Stimulated activated CD4-positive, alpha-beta T cell treated with anti-CD3 and anti-CD28 coated beads, TNF-alpha, amount 100 ng/mL, for 1 hour (primary cell): ENCODE measurements at places on chromosomes 2 and 18.

- no peak for DNase-seq
Measured at GRCh38 chr18:9726936-9727335, 18.8 kb downstream of the RAB31 start.

DNA sequence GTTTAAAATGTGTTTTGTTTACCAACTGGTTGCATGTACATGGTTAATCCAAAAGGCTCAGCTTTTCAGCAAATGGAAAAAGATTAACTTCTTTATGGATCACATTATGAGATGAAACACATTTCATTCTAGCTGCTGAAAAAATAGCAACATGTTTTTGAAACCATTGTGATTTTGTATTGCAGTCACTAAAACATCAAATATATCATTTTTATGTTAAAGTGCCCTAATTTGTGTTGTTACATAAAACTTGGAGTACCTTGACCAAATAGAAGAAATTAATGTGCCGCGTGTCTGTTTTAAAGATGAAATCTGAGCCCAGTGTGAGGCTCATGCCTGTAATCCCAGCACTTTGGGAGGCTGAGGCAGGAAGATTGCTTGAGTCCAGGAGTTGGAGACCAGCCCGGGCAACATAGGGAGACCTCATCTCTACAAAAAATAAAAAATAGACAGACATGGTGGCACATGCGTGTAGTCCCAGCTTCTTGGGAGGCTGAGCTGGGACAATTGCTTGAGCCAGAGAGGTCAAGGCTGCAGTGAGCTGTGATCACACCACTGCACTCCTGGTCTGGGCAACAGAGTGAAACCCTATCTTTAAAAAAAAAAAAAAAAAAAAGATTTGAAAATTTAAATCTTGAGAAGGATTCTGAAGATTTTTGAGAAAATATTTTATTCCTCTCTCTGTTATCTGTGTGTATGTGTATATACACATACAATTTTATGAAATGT lies 96.6 kb downstream of the FMNL2 start:
- no peak for DNase-seq

GRCh38 chr2:208545403-208546042 lies 138.9 kb downstream of the PTH2R start:
- no peak for DNase-seq

GRCh38 chr2:238505892-238506280 lies 79.2 kb downstream of the ASB1 start:
- DNase-seq, result no peak

GRCh38 chr18:10424585-10425307 lies 29.7 kb upstream of the APCDD1 start:
- no peak for DNase-seq

DNA sequence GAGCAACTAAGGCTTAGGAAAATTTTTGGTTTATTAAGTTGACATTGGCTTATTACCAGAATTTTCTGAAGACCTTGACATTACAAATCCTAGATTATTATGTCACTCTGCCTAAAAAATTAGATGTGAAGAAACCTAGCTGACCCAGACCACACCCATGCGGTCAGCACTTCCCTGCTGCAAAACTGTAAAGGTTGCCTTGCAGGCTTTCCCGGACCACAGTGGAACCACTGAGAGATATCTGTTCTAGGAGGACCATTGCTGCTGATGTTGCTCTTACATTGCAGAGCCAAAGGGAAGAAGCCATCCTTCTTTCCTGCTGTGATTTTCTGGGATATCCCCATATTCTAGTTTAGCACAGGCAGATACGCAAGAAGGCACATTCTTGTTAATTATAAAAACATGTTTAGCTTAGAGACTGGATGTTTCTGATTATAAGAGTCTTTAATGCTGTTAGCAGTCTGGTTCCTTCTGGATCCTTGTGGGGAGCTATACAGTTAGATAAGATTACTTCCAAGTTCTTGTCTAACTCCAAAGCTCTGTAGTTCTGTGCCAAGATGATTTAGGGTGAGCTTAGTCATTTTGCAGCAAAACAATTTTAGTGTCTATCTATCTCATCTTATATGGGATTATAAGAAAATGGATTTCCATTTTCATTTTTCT lies 70.2 kb downstream of the AOX1 start:
- no peak for DNase-seq

DNA sequence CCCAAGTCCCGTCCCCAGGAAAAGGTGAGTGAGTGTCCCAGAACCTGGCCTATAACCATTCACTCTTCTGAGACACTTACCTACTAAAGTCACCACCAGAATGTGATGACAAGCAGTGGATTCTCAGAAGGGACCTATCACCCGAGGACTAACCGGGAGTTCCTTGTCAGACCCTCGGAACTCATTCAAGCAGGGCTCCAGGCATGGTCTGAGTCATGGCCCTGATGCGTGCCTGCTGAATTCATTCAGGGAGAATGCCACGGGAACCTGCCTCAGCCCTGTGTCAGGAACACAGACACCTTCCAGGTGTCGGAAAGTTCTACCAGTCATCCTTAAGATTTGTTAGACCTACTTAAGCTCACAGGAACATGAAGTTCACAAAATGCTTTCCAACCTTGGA lies 29.8 kb downstream of the ALPK2 start:
- no peak for DNase-seq

- DNase-seq, result no peak
Measured at GRCh38 chr2:108933691-108934117, 55.3 kb downstream of the EDAR start.

DNA sequence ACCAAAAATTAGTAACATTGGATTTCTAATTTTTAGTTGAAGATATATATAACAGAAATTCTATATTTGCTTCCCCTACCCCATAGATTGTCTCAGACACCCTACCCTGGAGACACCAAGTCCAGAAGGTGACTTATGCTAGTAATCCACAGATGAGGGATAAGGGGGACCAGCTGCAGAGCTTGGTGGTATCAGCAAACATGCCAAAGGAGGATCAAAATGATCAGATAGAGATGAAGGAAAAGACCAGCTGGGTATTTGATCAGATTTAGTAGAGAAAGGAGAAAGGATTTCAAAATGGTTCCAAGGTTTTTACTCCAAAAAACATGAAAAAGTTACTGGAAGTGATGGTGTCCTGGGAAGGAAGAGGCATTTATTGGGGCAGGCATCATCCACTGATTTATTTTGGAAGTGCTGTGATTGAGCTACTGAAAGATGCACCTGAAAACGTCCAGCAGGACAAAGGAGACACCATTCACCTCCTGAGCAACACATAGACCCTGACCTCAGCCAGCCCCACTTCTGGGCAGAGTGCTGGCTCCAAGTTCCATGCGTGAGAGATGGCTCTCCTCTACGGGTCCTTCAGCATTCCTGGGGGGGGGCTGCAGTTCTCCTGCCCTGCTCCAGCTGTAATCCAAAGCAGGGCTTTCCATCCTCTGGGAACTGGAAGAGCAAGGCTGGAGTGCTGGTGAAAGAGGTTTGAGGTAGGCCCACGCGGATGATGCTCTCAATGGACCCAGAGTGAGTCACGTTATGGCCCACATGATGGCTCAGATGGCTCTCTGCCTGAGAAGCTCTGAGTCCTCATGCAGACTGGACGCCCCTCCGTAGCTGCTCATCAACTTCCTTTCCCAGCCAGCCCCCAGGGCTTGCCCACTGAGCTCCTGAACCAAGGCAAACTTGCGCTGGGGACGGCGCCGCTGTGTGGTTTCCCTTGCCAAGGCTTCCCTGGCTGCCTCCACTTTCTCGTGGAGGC lies 3.7 kb upstream of the LRRFIP1 start:
- DNase-seq, result no peak

DNA sequence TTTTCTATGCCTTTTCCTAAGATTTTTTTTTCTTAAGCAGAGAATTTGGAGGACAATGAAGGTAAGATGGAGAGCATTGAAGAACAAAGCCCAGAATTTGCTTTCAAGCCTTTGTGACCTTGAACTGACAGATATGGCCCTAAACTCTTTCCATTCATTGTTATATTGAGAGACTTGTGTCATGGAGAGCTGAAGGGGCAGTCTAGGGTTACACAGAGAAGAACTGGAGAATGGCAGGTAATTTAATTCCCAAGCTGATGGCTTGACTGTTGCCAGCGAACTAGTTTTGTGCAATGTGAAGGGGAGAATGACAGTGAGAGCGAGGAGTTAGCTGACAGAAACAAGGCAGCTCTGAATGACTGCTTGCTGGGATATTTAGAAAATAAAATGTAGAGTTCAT lies 1344.2 kb downstream of the LRP1B start:
- DNase-seq, result no peak

GRCh38 chr18:8322486-8322885 lies 286.8 kb upstream of the RAB12 start:
- no peak for DNase-seq

- DNase-seq, result no peak
Measured at GRCh38 chr2:219722276-219722879, 94.9 kb downstream of the SLC4A3 start.

DNA sequence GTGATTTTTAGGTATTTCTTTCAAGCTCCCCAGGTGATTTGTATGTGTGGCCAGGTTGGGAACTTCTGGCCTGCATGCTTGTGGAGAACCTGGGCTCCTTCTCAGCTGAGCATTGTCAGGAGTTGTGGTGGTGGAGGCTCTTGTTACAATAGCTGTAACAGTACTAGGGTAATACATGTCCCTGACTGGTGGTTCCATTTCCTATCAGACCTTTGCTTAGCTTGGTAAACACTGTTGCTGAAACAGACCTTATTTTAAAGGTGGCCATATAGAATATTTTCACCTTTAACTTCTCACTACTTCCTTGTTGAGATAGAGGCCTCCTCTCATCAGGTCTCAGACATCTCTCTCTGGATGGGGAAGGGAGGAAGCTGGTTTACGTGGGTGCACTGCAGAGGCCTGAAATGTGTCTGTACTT lies 79.2 kb downstream of the SETBP1 start:
- no peak for DNase-seq

DNA sequence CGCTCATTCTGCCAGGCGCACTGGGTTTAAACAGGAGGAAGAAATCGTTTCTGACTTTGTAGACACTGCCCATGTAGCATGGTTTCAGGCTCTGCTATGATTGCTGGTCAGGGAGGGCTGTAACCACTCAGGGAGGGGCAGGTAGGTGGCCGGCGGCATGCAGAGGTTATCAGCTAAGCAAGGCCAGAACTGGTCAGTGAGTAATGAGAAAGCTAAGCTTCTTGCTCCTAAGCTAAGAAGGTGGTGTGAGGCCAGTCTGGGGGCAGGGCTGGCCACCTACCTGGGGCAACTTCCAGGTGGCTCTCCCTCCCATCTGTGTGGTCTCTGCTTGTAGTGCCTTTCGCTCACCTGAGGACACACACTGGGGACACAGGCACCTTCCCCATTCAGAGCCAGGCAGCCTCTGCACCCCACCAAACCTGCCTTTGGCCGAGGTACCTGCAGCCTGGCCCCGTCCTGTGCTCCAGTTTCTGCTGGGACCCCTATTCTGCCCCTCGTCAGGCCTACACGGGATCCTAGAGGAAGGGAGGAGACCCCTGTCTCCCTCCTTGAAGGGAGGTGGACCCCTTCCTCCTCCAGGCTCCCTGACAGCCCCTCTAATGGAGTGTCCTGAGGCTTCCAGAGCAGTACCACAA lies 195.9 kb downstream of the SEPTIN10 start:
- DNase-seq, result no peak

GRCh38 chr18:2912357-2913299 lies 65.8 kb downstream of the EMILIN2 start:
- DNase-seq, result no peak

DNA sequence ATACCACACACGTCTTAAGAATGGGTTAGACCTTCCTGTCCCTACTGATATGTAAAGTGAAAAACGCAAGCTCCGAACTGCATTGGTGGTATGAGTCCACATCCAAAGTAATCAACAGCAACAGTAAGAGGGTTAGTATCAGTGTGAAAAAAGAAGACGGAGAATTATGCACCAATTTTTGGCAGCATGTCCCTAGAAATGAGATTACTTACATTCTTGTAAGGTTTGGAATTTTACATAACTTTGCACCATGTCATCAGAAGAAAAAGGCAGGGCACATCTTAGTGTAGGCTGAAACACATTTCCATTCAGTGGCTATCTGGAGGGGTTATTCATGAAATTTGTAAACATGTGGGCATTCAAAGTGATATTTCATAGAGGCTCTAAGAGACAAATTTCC lies 88.2 kb downstream of the LONRF2 start:
- no peak for DNase-seq

DNA sequence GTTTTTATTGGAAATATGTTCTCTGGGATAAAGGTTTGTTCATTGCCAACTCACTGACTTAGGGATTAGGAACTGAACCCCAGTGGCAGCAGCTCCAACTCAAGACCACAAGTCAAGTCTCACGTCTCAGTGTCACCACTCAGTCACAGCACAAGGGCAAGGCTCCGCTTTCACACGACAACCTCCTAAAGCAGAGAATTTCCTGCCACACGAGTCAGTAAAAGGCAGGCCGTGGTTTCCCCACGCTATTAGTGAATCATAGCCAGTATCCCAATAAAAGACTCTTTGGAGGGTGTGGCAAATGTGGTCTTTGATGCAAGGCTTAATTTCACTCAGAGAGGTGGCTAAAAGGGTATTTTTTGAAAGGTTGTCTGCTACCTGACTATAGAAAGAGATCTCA lies 57.6 kb downstream of the PIEZO2 start:
- DNase-seq, result no peak

DNA sequence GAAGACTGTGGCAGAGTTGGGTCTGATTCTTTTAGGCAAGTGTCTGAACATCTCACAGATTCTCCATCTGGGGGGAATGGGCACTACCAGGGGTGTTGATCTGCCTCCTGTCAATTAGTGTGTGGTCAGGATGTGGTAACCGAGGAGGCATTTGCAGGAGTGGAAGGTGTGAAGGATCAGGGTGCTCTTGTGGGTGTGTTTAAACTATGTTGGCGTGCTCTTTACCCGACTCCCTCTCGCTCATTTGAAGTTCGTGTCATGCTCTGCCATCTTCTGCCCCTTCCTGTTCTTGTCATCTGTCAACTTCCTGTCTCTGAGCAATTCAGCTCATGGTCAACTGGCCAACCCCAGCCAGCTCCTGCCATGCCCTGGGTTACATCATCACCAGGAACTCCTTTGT lies 107.9 kb downstream of the RTN4 start:
- DNase-seq, result no peak

- no peak for DNase-seq
Measured at GRCh38 chr18:71370095-71370494, 1081.2 kb downstream of the SOCS6 start.

- no peak for DNase-seq
Measured at GRCh38 chr2:226845386-226846116, 9.7 kb downstream of the RHBDD1 start.

GRCh38 chr2:26644188-26644835 lies 3.1 kb upstream of the CIB4 start:
- no peak for DNase-seq

DNA sequence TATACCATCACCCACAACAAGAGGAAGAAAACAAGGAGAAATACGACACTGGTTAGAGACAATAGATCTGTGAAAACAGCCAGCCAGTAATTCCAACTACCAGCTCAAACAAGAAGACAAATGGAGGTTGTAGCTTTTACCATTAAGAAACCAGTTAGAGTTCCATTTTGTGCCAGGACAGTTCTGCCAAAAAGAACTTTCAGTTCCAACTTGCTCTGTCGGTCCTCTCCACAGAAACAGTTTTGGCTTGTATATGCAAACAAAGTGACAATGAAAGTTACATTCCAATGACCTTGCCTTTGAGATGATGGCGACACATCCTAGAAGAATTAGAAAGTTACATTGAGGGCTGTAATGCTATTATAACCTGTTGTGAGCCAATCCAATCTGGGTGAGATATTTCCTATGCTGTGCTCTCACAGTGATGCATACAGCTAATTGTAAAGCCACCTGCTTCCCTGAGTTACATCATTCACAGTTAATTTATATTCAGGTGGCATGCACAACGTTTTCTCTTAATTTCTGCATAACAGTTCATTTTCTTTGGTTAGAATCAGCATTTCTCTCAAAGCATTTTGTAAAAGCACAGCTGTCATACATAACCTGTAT lies 1378.4 kb upstream of the PIK3C3 start:
- DNase-seq, result no peak

GRCh38 chr18:75185460-75185859 lies 23.5 kb downstream of the PTGR3 start:
- DNase-seq, result no peak
